ENCODE measurements at places on chromosomes 16 and 17. TPM values are rescaled to one million over a fixed set of nuclear protein-coding genes. Genes with fewer than 3 reads are reported as not detected.

Gene SLC5A10
- total RNA-seq, result not detected

Gene CHST4
- not detected for total RNA-seq

Gene DGKE
- 5.0 TPM for total RNA-seq

Gene TNFSF13
- 3.4 TPM for total RNA-seq
